ENCODE measurements at places on chromosomes 3 and 15. TPM values are rescaled to one million over a fixed set of nuclear protein-coding genes. Genes with fewer than 3 reads are reported as not detected.

Gene FRMD4B
- 15.7 TPM for polyA plus RNA-seq

Gene PTPN9
- polyA plus RNA-seq: 42.3 TPM

Gene ZKSCAN7
- 8.4 TPM for polyA plus RNA-seq

DNA sequence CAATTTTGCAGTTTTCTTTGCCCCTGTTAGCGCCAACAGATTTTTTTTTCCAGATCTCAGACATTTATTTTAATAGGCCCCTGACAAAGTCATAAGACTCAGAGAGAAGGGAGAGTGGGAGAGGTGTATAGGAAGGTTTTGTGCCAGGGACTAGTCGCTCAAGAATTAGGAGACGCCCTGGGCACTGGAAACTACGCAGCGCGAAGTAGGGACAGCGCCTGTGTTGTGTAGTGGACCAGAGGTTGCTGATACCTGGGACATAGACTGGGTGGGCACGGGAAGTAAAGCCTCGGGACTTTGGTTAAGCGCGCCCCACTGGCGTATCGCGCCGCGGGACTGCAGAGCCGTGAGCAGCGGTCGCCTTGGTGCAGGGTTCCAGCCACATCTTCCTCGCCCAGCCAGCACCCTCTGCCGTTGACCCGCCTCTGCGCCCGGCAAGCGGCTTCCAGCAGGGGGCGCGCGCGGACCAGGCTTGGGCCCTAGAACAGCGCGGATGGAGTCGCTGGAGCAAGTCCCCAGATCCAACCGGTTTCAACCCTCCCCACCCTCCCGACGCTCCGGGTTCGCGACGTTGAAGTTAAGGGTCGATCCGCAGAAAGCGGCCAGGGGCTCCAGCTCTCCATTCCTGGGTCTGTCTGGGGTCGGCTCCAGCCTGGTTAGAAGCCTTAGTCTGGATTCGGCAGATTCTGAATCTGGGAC is 3.0 kb upstream of the ISLR2 start:
- peak; percentile 77 for DNase-seq

DNA sequence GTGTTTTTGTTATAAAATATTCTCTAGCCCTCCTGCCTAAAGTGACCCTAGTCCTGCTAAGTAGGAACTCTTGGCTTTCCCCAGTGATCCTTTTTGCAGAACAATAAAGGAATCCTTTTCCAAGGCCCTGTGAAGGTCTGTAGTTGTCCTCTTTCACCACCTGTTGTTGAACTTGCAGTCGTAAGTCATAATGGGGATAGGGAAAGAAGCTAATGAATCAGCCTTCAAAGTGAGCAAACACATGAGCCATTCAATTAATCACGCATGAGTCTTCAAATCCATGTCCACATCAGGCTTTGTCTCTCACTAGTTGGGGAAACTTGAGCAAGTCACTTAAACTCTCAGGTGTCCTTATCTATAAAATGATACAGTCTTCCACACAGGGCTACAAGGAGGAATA is 27.6 kb downstream of the ZNF860 start:
- DNase-seq: no peak

DNA sequence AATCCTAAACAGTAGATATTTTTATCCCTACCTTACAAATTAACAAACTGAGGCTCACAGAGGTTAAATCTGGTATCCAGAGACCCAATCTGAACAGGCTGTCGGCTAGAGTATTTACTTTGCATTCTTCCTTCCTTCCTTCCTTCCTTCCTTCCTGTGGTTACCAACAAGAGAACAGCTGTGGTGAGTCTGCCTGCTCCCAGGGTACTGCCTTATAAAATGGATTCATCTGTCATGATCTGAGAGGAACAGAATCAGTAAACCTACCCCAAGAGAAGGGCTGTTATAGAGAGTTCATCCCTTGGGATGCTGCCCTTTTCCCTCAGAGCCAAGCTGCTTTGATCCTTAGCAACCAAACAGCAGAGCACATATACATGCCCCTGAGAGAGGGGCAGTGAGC is 3.6 kb downstream of the GADL1 start:
- no peak for DNase-seq

DNA sequence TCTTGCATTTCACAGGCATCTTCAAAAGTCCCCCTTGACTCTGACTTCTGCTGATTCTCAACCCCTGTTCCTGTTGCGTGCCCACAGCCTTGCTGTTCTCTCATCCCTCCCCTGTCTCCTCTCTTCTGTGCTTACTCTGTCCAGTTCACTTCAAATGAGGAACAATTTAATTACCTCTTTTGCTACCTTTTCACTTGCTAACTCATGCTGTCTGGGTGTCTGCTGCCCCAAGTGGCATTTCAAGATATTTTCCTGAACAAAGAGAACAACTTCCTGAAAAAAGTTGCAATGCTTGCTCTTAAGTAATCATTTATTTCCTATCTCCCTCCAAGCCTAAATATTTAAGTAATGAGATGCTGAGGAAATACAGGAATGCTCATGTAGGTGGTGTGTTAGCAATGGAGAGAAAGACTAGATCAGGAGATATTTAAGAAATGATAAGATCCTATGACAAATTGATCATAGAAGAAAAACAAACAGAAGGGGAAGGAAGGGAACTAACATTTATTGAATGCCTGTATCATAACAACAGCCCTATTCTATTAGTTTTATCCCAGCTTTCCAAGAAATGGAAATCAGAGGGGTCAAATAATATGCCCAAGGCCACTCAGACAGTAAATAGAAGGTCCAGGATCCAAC is 42.2 kb downstream of the SV2B start:
- no peak for DNase-seq

DNA sequence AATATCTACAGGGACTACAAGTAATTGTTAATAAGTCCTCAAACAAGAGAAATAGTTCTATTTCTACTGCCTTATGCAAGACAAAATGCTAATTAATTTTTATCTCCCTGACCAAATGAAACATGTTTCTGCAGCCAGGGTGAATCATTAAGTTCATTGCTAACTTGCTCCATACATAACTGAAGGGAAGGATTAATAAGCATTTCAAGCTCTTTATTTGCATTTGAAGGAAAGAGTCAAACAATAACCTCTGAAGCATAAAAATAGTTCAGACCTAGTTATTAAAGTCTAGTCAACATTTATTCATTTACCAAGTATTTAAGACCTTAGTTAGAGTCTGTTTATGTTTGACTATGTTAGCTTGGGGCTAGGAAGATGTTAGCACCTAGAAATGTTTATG is 120.0 kb downstream of the ATP1B3 start:
- peak; percentile 29 for DNase-seq

GRCh38 chr3:168884353-168884903 is 779.1 kb downstream of the MECOM start:
- DNase-seq: peak; percentile 26

GRCh38 chr3:157594413-157594812 is 91.2 kb upstream of the VEPH1 start:
- DNase-seq: no peak

DNA sequence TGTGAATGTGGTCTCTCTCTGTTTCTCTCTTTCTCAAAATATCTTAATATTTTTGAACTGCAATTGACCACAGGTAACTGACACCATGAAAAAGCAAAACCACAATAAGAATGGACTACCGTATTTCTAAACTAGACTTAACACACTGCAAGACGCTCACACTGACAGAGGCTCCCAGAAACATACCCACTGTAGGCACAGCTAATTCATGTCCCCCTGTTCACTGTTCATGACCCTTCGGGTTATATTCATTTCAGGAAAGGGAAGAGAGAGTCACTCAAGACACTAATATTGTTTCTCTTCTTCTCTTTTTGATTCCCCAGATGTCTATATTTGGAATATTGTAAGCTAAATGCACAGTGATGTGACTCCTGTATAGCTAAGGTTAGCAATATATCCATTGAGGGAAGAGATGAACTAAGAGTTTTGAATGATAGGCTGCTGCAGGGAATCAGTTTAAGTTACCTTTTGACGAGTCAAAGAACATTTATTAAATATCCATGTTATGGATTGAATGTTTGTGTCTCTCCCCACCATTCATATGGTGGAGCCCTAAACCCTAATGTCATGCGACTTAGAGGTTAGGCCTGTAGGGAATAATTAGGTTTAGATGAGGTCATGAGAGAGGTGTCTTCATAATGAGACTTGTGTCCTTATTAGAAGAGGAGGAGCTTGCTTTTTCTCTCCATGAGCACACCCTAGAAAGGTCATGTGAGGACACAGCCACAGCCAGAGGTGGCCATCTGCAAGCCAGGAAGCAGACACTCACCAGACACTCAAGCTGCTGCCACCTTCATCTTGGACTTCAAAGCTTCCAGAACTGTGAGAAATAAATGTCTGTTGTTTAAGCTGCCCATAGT is 216.6 kb upstream of the GRM7 start:
- DNase-seq: no peak

- DNase-seq: no peak
Measured at GRCh38 chr15:58419803-58420524, 11.8 kb upstream of the LIPC start.

- DNase-seq: peak; percentile 80
Measured at GRCh38 chr3:149384911-149385321, 7.5 kb upstream of the TM4SF1 start.

GRCh38 chr3:188241072-188241471 is 87.1 kb downstream of the LPP start:
- peak; percentile 29 for DNase-seq

DNA sequence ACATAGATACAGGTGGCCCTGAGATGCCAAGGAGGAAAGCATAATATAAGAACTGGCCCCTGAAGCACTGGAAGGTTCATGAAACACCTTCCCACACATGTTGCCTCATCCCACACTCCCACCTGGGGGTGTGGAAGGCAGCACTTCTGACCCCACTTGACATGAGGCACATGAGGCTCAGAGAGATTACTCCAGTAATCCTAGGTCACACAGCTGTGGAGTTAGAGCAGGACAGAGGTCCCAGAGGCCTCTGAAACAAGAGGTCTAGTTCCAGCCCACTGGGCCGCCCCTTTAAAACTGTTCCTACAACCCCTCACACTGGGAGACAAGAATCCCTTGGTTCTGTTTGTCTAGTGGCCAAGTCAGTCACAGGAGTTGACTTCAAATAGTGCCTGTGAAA is 7.2 kb downstream of the SSUH2 start:
- DNase-seq: no peak

All from large intestine (tissue), 12 donors.